GDM1 (cell line): ENCODE measurements at places on chromosomes 12 and 14.

GRCh38 chr12:46267825-46268582, 839 bp downstream of the SLC38A1 start:
- DNase-seq: no peak

GRCh38 chr14:94614802-94615201, 2.6 kb downstream of the SERPINA3 start:
- no peak for DNase-seq

GRCh38 chr12:54030889-54031471, 1.9 kb upstream of the HOXC5 start:
- DNase-seq: no peak

- DNase-seq: no peak
These were observed 1222.8 kb downstream of the GALC start for GRCh38 chr14:86770186-86770585.

DNA sequence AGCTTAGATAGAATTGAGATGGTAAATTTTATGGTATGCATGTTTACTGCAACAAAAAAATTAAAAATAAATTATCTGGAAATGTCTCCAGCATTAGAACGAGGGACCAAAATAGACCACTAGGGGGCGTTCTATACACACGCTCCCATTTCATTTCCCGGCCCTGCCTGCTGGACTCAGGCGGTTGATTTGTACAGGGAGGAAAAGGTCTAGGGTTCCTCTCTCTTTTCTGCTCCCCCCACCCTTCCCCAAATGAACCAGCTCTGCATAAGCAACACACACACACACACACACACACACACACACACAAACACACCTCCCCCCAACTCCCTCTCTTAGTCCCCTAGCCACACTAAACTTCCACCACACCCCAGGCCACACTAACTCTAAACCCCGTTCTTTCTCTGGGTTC, 7.8 kb upstream of the DTX1 start:
- DNase-seq: peak; percentile 45

- DNase-seq: no peak
These were observed 6.5 kb downstream of the NOXRED1 start for GRCh38 chr14:77416836-77417235.

GRCh38 chr14:92389598-92390158, 66.7 kb downstream of the SLC24A4 start:
- no peak for DNase-seq

DNA sequence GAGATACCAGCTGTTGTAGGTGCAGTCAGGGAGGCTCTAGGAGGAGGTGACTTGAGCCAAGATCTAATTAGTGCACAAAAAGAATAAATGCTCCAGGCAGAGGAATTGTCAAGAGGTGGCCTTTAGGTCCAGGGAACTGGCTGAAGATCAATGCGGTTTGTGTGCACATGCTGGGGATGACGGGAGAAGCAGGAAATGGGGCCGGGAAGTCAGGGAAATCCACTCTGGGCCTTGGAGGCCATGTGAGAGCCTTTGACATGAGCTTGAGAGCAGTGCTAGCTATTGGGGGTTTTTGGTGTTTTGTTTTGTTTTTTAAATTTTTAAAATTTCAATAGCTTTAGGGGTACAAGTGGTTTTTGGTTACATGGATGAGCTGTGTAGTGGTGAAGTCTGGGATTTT, 67.4 kb downstream of the MVK start:
- DNase-seq: no peak

GRCh38 chr14:76497550-76498462, 121.9 kb downstream of the ESRRB start:
- no peak for DNase-seq

DNA sequence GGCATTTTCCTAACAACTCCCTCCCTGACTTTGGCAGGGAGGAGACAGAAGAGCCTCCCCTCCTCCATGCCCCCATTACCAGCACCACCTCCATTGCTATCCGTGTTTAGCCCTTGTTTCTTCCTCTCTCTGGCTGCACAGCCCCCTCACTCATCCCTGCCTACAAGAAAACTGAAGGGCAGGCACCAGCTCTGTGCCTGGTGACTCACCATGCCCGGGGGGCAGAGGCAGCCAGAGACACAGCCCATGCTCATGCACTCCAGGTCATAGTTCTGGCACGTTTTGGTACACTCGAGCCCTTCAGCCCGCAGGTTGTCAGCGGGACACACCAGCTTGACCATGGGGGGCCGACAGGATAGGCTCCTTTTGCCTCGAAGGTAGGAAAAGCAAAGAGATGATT, 80.4 kb downstream of the VWF start:
- no peak for DNase-seq

DNA sequence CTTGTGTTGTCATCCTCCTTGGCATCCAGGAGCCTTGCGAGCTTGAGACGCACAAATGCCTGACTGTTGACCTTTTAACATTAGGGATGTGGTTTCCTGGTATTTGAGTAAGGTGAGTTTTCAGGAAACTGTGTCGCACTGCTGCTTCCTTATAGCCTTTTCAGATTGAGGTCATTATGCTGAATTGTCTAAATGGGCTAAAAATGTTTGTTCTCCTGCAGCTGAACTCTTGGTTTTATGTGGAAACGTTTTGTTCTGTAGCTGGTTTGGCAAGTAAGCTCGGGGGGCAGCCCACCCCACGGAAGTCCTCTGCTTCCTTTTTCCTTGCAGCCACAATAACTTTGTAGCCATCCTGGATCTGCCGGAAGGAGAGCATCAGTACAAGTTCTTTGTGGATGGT, 5.7 kb downstream of the PRKAB1 start:
- DNase-seq: no peak

GRCh38 chr14:104709387-104710039, 14.5 kb upstream of the ADSS1 start:
- DNase-seq: no peak

- no peak for DNase-seq
These were observed 1284.1 kb downstream of the AACS start for GRCh38 chr12:126349383-126349782.

- no peak for DNase-seq
These were observed at the start of gene UNC79 for GRCh38 chr14:93430315-93431035. UNC79 (plus strand) TSS chr14:93430939; CDS start chr14:93431030, 91 bp downstream.

- DNase-seq: peak; percentile 38
These were observed 1.8 kb downstream of the MARCHF9 start for GRCh38 chr12:57756406-57757341.

- DNase-seq: no peak
These were observed 136.5 kb upstream of the SFSWAP start for GRCh38 chr12:131574395-131574771.

GRCh38 chr12:76288218-76288617, 60.0 kb downstream of the BBS10 start:
- DNase-seq: no peak

DNA sequence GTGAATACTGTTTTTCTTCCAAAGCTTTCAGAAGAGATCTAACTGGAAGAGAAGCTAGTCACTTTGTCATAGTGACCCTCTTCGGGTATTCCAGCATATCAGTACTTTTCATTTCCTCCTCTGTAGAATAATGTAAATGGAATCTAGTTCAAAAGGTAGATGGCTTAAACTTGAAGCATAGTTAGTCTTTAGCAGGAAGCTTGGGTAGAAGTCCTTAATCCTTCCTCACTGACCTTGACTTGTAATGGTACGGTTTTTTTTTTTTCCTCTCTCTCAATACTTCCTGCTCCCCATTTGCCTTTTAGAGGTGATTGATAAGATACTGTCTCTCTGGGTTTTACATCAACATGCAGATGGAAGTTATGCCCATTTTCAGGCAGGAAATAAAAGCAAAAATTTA, 1.7 kb downstream of the FBXO34 start:
- no peak for DNase-seq

DNA sequence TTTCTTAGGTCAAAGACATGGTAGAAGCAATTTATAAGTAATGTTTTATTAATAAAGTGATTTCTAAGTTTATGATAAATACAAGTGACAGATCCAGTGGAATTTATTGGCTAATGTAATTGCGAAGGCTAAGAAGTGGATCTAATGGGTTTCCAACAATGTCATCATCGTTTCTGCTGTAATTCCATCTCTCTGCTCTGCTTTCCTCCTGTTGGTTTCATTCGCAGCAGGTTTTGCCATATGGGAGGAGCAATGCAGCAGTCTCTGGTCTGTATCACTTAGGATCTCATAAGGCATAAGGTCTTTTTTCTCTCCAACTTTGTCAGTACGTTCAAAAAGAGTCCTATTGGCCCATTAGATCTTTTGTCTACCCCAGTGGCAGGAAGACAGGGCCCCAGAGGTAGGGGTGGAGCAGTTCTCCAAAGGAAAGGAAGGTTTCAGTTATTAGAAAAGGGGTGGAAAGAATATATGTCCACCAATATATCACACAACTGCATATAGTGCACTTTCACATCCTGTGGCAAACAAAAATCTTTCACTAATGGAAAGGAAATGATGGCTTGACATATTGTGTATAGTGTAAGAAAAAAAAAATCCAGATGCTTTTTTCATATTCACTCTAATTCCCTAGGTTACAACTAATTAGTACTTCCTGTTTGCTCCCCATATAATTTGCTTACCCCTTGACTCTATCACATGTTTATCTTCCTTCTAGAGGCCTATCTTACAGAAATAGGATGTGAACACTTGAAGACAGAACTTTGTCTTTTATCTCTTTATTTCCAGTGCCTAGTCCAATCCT, 451.3 kb downstream of the ZFP36L1 start:
- DNase-seq: no peak

DNA sequence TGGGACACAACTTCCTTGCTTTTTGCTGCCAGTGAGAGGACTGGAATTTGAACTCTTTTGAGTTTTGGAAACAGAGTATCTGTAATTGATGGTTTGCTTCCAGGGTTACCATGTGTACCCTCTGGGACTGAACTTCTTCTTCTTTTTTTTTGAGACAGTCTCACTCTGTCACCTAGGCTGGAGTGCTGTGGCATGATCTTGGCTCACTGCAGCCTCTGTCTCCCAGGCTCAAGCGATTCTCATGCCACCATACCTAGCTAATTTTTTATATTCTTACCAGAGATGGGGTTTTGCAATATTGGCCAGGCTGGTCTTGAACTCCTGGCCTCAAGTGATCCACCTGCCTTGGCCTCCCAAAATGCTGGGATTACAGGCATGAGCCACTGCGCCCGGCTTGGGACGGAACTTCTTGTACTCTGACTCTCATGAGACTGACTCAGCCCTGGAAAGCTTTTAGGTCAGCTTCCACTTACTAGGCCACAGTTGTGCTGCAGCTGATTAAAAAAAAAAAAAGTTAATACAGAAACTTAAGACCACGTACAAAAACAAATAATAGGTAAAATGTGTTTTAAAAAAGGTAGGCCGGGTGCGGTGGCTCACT, 15.8 kb downstream of the SEL1L start:
- no peak for DNase-seq

GRCh38 chr12:91384806-91385205, 202.2 kb upstream of the DCN start:
- DNase-seq: no peak
